Muscle of leg (tissue), 16 donors: ENCODE measurements at places on chromosomes 7 and 10. TPM values are rescaled to one million over a fixed set of nuclear protein-coding genes. Genes with fewer than 3 reads are reported as not detected.
A peak's percentile ranks its signal among the peaks of the same experiment; 100 is the strongest.

GRCh38 chr10:73773152-73773879, 8.5 kb upstream of the CHCHD1 start:
- DNase-seq, result no peak
- peaks cover 27% of the 10 kb centered on the region for H3K4me1 ChIP-seq
- peaks cover 60% of the 10 kb centered on the region for H3K36me3 ChIP-seq
- H3K4me3 ChIP-seq, result peak overlapping the region; percentile 76
- H3K27me3 ChIP-seq, result no peaks in the 10 kb centered on the region
- peak overlapping the region; percentile 98 for H3K27ac ChIP-seq

DNA sequence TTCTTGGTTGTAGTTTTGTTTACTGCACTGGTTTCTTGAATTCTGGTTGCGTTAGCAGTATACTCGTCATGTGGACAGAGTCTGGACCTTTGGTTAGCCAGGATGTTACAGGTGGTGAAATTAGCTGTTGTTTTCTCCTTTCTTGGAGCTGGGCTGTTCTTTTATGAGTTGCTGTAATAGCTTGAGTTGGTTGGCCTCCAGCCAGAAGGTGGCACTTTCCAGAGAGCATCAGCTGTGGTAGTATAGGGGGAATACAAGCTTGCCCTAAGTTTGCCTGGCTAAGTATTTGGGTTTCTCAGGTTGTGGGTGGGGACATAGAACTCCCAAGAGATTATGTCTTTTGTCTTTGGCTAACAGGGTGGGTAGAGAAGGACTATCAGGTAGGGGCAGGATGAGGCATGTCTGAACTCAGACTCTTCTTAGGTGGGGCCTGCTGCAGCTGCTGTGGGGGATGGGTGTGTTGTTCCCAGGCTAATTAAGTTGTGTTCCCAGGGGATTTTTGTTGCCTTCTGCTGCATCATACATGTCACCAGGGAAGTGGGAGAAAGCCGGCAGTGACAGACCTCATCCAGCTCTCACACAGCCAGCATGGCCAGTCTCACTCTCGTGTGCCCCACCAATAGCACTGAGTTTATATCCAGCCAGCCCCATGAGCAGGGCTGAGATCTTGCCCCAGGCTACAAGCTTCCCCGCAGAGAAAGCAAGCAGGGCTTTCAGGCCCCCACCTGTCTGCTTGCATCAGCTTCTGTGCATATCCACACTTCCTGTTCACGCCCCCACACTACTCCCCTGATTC, 246.7 kb upstream of the TPK1 start:
- H3K27me3 ChIP-seq, result no peaks in the 10 kb centered on the region
- DNase-seq, result no peak
- peaks cover 10% of the 10 kb centered on the region for H3K4me1 ChIP-seq
- H3K4me3 ChIP-seq, result no peak overlapping the region
- H3K36me3 ChIP-seq, result no peaks in the 10 kb centered on the region

The IL6 gene
- total RNA-seq, result 0.44 TPM

The SRGN gene
- 22.1 TPM for total RNA-seq

The MICALL2 gene
- 6.2 TPM for total RNA-seq
